ENCODE measurements at places on chromosomes 6 and 20.

GRCh38 chr6:145836772-145837171, 22.2 kb upstream of the FBXO30 start:
- no peak for DNase-seq

DNA sequence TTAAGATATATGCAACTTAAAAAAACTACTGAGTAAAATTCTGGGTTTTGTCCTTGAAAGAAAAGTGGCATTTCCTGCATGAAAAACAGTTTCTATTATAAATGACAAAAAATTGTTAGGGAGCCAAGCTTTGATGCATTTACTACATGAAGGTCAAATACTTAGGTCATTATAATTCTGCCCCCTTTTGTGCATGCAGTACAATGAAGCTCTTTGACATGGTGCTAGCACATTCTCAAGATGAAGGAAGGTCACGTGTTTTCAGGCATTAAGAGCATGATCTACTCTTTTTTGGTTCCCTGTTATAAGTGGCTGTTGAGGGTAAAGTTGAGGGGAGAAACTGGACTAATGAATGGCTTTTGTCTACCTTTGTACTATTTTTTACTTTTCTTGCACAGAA, 72.7 kb downstream of the FOXO3 start:
- no peak for DNase-seq

DNA sequence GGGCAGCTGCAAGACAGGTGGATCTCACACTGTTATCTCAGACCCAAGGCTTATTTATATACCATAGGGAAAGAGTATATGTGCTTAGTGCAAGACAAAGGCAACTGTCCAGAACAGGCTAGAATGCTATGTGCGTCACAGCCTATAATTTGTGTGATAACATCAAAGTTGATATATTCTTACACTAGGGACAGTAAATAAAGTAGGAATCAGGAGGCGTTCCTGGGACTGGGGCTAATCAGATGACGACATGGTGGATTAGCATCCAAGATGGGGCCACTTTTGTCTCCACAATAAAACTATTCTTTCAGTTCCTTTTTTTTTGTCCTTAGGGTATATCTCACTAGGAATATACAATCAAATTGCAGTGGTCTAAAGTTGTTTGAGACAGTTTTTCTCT, 54.9 kb upstream of the IER3 start:
- DNase-seq: no peak

GRCh38 chr20:15475483-15475882, 1097.8 kb downstream of the KIF16B start:
- DNase-seq: no peak

DNA sequence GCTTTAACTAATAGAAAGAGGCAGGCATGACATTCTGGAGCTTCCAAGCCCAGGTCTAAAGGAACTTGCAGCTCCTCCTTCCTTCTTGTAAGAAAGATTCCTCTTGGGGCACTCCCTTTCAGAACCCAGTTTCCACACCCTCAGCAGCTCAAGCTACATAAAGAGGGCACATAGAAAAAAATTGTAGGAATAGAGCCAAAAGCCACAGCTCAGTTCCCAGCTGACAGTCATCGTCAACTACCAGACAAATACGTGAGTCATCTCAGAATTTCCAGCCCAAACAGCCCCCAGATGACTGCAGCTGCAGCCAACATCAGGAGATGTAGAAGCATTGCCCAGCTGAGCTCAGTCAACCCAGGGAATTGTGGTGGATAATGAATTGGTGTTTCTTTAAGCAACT, 349.8 kb upstream of the ARID1B start:
- DNase-seq: no peak

GRCh38 chr20:59412181-59412580, 111.8 kb downstream of the EDN3 start:
- no peak for DNase-seq

DNA sequence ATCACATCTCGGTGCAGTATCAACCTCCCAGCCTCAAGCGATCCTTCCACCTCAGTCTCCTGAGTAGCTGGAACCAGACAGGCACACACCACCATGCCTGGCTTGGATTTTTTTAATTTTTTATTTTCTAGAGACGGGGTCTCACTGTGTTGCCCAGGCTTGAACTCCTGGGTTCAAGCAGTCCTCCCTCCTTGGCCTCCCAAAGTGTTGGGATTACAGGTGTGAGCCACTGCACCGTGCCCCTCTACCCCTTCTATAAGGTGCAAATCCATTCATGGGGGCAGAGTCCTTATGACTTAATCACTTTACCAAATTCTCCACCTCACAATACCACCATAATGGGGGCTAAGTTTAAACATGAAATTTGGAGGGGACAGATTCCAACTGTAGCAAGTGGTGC, 37.7 kb downstream of the TMEM181 start:
- no peak for DNase-seq

- no peak for DNase-seq
Observed at GRCh38 chr6:9957215-9957759, 457.6 kb downstream of the TFAP2A start.

DNA sequence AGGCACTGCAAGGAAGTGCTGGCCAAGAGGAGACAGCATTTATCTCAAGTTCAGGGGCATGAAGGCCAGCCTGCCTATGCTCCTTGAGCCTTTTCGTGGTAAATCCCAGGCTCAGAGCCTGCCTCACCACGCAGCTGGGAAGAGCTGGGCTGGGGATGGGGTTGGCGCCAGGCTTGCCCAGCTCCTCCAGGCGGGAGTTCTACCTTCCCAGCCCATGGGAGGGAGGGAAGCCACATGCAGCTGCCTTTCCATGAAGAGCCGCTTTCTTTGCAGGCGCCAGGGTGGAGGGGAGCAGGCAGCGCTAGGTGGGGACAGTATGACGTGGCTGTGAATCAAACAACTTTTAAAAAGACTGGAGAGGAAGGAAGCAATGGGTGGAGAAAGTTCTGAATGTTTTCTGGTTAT, 19.5 kb upstream of the SIRT5 start:
- DNase-seq: no peak
